ENCODE measurements at places on chromosomes 13 and 19. TPM values are rescaled to one million over a fixed set of nuclear protein-coding genes. Genes with fewer than 3 reads are reported as not detected.

Gene ZNF549
- total RNA-seq, result 11.5 TPM

Gene TEAD2
- total RNA-seq, result 169 TPM

Gene WDR88
- not detected for total RNA-seq

Gene PRR20B
- not detected for total RNA-seq

GRCh38 chr13:102300379-102300778 is 101.5 kb downstream of the FGF14 start:
- H3K4me1 ChIP-seq, result no peaks in the 10 kb centered on the region
- H3K4me3 ChIP-seq, result no peak overlapping the region
- no peak overlapping the region for H3K27ac ChIP-seq

- H3K4me1 ChIP-seq, result peaks cover 21% of the 10 kb centered on the region
- no peak for DNase-seq
- H3K27ac ChIP-seq, result no peak overlapping the region
- H3K27me3 ChIP-seq, result no peaks in the 10 kb centered on the region
- H3K4me3 ChIP-seq, result no peak overlapping the region
- H3K36me3 ChIP-seq, result peaks cover 8% of the 10 kb centered on the region
Observed at GRCh38 chr13:23678795-23679194, 108.6 kb downstream of the TNFRSF19 start.

DNA sequence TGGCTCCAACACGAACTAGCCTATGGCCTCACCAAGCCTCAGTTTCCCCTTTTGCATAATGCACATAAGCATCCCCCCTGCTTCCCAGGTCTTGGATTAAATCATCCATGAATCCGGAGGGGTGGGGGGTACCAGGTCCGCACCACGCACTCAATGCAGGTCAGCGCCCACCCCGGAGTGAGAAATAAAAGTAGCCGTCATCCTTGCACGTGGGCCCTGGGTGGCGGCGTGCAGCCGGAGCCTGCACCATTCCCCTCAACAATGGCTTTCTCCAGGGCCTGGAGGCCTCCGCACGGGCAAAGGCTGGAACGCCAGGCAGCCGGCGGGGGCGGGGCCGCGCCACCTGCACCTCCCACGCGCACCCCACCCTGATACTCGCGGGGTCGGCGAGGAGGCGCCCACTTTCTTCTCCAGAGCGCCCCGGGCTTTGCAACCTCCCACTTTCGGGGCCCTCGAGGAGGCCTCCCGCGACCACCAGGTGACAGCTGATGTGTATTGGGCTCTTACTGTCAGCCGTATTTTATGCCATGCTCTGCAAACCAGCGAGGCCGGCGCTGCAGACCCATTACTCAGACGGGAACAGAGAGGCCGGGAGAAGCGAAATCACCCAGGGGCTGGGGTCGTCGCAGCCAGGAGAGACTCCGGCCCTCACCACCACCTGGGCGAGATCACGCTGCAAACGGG is 767 bp upstream of the GADD45B start:
- peak overlapping the region; percentile 96 for H3K27ac ChIP-seq
- peak overlapping the region; percentile 95 for H3K4me3 ChIP-seq
- DNase-seq, result no peak
- peaks cover 20% of the 10 kb centered on the region for H3K4me1 ChIP-seq
- no peaks in the 10 kb centered on the region for H3K36me3 ChIP-seq

DNA sequence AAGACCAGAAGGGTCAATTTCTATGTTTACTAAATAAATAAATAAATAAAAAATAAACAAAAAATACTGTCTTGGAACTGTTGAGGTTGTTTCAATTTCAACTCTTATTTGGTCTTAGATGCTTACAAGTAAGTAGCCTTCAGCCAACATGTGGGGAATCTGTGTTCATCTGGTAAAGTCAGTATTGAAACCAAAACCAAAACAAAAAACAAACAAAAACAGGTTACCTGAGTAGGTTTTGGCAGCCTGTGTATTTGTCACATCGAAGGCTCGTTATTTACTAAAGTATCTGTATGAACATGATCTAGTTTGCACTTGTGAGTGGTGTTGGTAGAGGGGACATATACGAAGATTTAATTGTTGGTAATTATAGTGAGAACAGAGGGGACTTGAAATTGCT is 471.5 kb downstream of the SLITRK5 start:
- no peak for DNase-seq
- no peaks in the 10 kb centered on the region for H3K27me3 ChIP-seq
- no peak overlapping the region for H3K4me3 ChIP-seq

GRCh38 chr19:5507065-5507909 is 52.1 kb downstream of the ZNRF4 start:
- DNase-seq, result no peak
- H3K4me1 ChIP-seq, result no peaks in the 10 kb centered on the region
- H3K27me3 ChIP-seq, result peaks cover 16% of the 10 kb centered on the region
- no peak overlapping the region for H3K27ac ChIP-seq
- H3K4me3 ChIP-seq, result no peak overlapping the region
- no peaks in the 10 kb centered on the region for H3K36me3 ChIP-seq

GRCh38 chr13:99265821-99266426 is 7.7 kb upstream of the GPR18 start:
- H3K36me3 ChIP-seq, result no peaks in the 10 kb centered on the region
- H3K4me3 ChIP-seq, result no peak overlapping the region
- no peaks in the 10 kb centered on the region for H3K27me3 ChIP-seq

DNA sequence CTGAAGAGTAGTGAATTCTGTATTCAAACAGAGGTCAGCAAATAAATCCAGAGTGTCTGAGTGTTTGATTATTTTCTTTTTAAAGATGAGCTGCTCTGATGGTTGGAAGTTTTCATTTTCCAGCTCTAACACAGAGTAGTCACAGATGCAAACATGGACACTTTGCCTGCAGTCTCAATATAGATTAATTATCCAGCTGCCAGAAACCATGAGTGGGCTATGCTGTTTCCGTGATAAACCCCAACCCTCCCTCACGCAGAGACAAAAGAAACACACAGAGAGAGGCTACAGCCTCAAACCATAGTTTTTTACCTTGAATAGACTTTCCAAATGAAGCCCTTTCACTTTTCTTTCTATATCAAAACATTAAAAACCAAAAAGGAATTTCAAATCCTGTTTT is 884.7 kb downstream of the DIAPH3 start:
- peak overlapping the region; percentile 27 for H3K27ac ChIP-seq
- DNase-seq, result no peak
- H3K4me1 ChIP-seq, result peaks cover 45% of the 10 kb centered on the region
- H3K4me3 ChIP-seq, result no peak overlapping the region

GRCh38 chr19:45645068-45645630 is 6.0 kb upstream of the EML2 start:
- no peak overlapping the region for H3K27ac ChIP-seq
- H3K36me3 ChIP-seq, result no peaks in the 10 kb centered on the region
- peaks cover 37% of the 10 kb centered on the region for H3K4me1 ChIP-seq
- H3K27me3 ChIP-seq, result peaks cover 9% of the 10 kb centered on the region
- H3K4me3 ChIP-seq, result peak overlapping the region; percentile 70

DNA sequence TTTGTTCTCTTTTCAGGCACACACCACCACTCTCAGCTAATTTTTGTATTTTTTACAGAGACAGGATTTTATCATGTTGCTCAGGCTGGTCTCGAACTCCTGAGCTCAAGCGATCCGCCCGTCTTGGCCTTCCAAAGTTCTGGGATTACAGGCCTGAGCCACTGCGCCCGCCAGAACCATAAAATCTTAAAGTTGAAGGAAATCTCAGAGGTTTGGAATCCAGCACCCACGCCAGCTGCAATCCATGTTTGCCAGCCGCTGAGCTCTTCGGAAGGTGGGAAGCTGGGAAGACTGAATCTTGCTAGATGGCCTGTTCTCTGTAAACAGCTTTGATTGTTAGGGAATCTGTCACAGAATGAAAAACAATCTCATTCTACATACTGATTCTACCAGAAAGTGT is 38.5 kb downstream of the SPATA13 start:
- no peaks in the 10 kb centered on the region for H3K36me3 ChIP-seq
- H3K4me1 ChIP-seq, result peaks cover 2% of the 10 kb centered on the region
- H3K4me3 ChIP-seq, result no peak overlapping the region
- H3K27ac ChIP-seq, result no peak overlapping the region

- peaks cover 6% of the 10 kb centered on the region for H3K36me3 ChIP-seq
- H3K27ac ChIP-seq, result no peak overlapping the region
- no peak overlapping the region for H3K4me3 ChIP-seq
- H3K4me1 ChIP-seq, result no peaks in the 10 kb centered on the region
Observed at GRCh38 chr19:1955171-1956121, 14.5 kb downstream of the CSNK1G2 start.

- H3K27ac ChIP-seq, result no peak overlapping the region
- H3K4me1 ChIP-seq, result no peaks in the 10 kb centered on the region
- peaks cover 20% of the 10 kb centered on the region for H3K27me3 ChIP-seq
- DNase-seq, result no peak
Observed at GRCh38 chr13:26719356-26719945, 41.1 kb downstream of the GPR12 start.

DNA sequence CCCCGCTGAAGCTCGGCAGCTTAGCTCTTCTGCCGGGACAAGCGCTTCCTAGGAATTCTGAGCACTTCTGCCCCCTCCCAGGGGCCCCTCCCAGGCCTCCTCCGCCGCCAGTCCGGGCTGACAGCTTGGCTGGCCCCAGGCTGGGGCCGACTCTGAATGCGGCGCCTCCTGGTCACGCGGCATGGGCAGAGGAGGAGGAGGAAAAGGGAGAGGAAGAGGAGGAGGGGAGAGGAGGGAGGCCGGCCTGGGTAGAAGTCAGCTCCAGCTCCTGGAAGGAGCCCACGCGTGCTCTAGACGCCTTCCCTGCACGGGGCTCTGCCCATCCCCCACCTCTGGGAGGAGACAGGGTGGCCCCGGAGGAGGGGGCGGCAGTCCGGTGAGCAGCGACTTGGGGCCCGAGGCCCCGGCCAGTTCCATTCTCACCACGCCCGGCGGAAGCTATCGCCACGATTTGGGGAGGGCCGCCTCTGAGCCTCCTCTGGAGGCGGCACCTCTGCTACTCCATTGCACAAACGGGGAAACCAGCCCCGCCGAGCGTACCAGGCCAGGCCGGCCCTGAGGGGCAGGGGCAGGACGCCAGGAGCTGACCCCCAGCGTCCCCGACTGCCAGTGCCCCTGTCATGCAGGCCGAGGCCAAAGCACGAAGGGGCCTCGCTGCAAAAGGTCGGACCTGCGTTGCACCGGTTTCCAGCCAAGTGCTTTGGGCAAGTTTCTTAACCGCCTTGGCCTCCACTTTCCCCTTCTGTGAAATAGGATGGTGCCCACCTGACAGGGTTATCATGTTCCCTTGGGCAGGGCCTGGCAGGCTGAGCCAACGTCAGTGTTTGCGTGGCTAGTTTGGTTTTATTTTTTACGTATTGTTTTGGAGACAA is 31.6 kb downstream of the CCNE1 start:
- no peaks in the 10 kb centered on the region for H3K36me3 ChIP-seq
- DNase-seq, result peak; percentile 54
- peaks cover 6% of the 10 kb centered on the region for H3K27me3 ChIP-seq
- H3K27ac ChIP-seq, result no peak overlapping the region

DNA sequence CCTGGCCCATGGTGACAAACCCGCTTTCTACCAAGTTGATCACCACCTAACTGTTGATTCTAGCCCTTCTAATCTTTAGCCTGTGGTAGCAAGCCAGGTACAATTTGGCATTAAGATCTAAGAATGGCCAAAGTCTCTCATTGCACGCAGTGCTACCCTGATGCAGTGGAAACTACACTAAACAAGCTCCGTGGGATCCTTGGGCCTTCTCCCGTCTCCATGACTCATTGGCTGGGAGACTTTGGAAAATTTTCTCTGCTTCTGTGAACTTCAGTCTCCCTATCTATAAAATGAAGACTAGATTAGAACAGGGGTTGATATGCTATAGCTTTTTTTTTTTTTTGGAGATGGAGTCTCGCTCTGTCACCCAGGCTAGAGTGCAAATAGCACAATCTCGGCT is 223.0 kb downstream of the TSHZ3 start:
- DNase-seq, result no peak
- H3K27me3 ChIP-seq, result peaks cover 7% of the 10 kb centered on the region
- H3K27ac ChIP-seq, result no peak overlapping the region
- no peak overlapping the region for H3K4me3 ChIP-seq
- no peaks in the 10 kb centered on the region for H3K36me3 ChIP-seq

DNA sequence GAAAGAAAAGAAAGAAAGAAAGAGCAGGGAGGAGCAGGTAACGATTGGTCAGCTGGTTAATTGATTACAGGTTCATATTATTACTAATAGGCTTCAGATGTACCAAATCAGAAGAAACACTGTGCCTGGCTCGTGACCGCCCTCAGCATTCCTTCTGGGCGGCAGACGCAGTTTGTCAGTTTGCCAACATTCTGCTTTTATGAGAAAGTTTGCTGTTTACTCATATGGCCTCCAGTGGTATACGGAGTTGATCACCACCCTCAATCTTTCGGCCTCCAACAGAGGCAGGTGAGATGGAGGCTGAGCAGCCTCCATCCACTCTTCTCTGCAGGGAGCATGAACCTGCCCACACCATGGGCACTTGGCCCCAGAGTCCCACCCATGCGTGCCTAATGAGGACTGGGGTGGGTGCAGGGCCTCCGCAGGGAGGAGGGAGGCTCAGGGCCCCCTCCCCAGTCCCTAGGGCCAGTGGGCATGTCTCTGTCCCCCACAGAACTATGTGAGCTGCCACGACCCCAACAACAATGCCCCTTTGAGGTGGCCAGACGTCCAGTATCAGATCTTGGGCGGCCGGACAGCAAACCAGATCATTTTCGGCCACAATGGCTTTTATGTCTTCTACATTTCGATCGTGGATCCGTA is 8.8 kb downstream of the PRR22 start:
- no peaks in the 10 kb centered on the region for H3K36me3 ChIP-seq
- H3K27ac ChIP-seq, result no peak overlapping the region
- no peaks in the 10 kb centered on the region for H3K4me1 ChIP-seq
- no peaks in the 10 kb centered on the region for H3K27me3 ChIP-seq
- no peak overlapping the region for H3K4me3 ChIP-seq

DNA sequence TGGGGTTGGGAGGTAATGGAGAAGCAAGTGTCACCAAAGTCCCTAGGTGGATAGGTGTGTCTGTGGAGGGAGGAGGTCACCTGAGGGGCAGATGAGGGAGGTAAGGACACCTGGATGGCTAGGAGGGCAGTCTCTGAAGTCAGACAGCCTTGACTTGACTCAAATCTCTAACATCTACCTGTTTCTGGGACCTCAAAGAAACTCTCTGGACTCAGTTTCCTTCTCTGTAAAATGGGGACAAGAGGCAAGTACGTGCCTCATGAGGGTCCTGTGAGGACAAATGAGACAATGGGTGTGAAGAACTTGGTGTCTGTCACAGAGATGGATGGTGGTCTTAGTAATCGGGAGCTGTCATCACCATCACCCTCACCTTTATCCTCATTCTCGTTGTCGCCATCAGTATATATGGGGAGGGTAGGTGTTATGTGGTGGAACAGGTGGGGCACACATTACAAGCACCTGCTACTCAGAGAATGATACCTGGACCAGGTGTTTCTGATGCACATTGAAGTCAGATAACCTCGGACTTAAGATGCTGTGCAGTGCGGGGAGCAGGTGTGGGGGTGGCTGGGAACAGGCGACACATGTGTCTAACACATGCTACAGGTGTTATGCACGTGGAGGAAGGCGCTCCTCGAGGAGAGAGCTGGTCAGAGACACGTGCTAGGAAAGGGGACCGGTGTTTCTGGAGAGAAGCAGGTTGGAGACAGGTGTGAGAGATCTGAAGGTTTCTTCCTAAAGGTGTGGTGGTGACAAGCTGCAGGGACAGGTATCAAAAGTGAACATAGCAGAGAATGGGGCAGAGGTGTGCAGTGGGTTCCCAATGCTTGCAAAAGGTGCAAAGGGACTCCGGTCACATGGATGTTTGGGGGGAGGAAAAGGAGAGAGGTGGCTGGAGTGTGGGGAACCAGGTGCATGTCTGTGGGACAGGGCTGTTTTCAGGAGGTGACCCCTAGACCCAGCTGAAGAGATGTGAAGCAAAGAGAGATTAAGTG is 3.8 kb downstream of the ERFL start:
- no peak overlapping the region for H3K27ac ChIP-seq
- no peak overlapping the region for H3K4me3 ChIP-seq
- H3K4me1 ChIP-seq, result peaks cover 6% of the 10 kb centered on the region
- H3K36me3 ChIP-seq, result no peaks in the 10 kb centered on the region
- no peak for DNase-seq
- peaks cover 32% of the 10 kb centered on the region for H3K27me3 ChIP-seq
